SK-N-DZ (cell line): ENCODE measurements at places on chromosomes 6 and 20.

DNA sequence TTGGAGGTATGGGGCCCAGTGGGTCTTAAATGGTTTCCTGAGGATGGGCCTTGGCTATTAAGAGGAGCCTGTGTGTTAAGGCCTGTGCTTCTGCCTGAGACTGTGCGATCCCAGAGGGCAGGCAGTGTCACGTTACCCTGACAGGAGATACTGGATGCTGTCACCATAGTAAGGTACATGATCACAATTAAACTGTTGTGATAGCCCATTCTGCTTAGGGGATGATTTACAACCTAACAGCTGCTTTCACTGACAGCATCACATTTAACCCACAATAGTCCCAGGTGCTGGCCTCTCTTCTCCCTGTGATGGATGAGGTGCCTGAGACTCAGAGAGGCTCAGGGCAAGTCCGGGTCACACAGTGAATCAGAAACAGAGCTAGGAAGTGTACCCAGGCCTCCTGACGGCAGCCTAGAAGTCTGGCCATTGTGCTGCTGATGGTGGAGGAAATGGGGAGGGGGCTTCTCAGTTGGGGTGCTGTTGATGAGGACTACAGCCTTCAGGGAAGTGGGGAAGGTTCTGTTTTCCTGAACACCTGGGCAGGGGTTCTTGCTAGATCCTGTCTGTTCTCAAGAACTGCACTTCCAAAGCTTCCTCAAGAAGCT lies 97.3 kb downstream of the MDGA1 start:
- no peak for DNase-seq

DNA sequence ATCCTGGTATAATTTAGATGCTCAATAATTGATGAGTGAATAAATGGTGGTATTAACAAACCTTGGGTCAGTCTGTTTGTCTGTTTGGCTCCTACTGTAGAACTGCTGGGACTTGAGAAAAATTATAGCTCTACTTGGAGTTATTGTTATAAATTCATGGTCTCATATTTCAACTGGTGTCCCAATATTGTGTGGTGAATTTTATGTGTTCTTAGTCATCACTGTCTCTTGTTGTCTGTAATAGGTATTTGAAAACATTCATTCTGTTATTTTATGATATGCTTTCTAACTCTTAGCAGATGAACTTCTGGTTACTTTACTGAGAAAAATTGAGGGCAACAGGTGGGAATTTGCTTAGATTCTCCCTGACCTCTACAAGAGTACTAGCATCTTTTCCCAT lies 221.4 kb downstream of the CDKAL1 start:
- no peak for DNase-seq

DNA sequence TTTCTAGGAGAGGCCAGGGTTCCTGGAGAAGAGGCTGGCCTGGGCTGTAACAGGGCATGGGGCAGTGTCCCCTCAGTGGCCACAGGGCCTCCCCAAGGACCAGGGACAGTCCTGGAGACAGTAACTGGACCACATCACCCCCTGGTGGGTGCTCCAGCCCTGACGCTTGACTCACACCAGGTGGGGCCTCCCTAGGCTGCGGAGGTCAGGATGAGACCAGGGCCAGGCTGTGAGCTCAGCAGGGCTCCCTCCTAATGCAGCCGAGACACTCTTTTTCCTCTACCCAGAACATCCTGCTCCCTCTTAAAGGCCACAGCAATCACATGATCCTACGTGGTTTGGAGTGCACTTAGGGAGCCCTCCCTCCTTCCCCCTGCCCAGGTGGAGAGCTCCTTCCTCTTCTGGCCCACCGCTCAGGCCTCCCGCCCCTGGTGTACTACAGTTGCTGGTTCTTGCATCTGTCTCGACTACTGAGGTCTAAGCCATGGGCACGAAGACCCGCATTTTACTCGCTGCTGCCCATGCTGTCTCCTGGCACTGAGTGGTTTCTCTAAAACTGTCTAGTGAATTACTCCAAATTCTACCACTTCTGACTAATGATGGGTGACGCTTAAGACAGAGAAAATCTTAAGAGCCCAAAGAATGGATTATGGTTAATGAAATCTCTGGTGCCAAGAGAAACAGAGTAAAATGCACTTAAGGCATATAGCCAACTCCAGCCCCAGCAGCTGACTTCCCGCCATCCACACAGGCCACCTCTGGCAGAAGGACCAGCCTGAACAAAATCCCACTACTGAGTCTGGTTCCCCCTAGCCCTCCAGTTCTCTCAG lies 166.1 kb upstream of the CST7 start:
- peak; percentile 56 for DNase-seq

- no peak for DNase-seq
Observed at GRCh38 chr6:20191992-20192391, 20.3 kb downstream of the MBOAT1 start.

- DNase-seq: no peak
Observed at GRCh38 chr20:54047048-54047447, 23.3 kb downstream of the BCAS1 start.

DNA sequence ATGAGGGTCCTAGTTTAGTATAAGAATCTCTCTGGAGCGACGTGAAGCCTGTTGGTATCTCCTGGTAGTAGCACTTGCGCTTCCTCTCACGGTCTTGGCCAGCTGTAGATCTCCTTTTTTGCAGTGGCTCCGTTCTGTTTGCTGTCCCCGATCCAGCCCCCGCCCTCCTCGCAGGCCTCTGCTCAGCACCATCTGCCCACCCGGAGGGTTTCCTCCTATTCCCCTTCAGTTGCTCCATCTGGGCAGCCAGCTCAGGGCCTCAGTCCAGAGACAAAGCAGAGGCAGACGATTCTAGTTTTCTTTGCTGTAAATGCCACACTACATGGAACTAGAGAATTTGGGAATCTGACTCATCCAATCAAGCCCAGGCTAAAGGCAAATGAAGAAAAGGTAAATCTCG lies 126.6 kb downstream of the TIAM2 start:
- peak; percentile 13 for DNase-seq

- DNase-seq: peak; percentile 25
Observed at GRCh38 chr6:28922821-28923317, 916 bp downstream of the TRIM27 start.

GRCh38 chr20:42095221-42095620 lies 477.0 kb upstream of the CHD6 start:
- no peak for DNase-seq

DNA sequence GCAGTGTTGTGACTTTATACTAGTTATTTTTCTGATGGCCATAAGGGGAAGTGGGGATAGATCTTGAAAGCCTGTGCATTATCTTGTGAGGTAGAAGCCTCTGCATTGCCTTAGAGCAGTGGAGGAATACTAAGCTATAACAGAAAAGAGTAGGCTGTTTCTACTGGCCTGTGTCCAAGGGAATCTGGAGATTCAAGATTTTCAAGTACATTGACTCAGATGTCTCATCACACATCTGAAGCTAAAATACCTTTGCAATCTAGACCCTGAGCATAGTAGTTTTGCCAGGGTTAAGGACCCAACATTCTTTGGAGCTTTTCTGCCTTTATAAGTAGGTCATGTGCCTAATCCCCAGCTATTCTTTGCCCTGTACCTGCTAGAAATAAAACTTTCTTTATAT lies 272.3 kb downstream of the TENT5A start:
- no peak for DNase-seq

DNA sequence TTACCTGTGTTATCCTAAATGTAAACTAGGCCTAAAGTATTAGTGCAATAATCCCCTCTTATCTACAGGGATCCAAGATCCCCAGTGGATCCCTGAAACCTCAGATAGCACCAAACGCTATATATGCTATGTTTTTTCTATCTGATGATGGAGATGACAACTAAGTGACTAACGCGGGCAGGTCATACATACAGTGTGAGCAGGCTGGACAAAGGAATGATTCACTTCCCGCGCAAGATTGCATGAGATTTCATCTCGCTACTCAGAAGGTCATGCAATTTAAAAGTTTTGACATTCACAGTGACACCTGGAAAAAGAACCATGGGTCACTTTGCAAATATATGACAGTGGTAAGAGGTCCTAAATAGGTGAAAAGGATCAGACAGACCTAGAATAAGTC lies 875.9 kb downstream of the HACE1 start:
- DNase-seq: no peak

GRCh38 chr20:51326201-51326819 lies 216.2 kb downstream of the NFATC2 start:
- DNase-seq: peak; percentile 32

GRCh38 chr6:15504040-15504495 lies 158.8 kb downstream of the DTNBP1 start:
- no peak for DNase-seq

DNA sequence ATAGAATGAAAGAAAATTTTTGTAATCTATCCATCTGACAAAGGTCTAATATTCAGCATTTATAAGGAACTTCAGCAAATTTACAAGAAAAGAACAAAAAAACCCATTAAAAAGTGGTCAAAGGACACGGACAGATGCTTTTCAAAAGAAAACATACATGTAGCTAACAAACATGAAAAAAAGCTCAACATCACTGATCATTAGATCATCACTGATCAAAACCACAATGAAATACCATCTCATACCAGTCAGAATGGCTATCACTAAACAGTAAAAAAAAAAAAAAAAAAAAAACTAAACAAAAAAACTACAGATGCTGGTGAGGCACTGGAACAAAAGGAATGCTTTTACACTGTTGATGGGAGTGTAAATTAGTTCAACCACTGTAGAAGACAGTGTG lies 837.1 kb downstream of the EPHA7 start:
- no peak for DNase-seq

- no peak for DNase-seq
Observed at GRCh38 chr6:148807784-148808183, 61.0 kb downstream of the UST start.

GRCh38 chr20:45087814-45088213 lies 13.1 kb downstream of the KCNS1 start:
- DNase-seq: no peak

DNA sequence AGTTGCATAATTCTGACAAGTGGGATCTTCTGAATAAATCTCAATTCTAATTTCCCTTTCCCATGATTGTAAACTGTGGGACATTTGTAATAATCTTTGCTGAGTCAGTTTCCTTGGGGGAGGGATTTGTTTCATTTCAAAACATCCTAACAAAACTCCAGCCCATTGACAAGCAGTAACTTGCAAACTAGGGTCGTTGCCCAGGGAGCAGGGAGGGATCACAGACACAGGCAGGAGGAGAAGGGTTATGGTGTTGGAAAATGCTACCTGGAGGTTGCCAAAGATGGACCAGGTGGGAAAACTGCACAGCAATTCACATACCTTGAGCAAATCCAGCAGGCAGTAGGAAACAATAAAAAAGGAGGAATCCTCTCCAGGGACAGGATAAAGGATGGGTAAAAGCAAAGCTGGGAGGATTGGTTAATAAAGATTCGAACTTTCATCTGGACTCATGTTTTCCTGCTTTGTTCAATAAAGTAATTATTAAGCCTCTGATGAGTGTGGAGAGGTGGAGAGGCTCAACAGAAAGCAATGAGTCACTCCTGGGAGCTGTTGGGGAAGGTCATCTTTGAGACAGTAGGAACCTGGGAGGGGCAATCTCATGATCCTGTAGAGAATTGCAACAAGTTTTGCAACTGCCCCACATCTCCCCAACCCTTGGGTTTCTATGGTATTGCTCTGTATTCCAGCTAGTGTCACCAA lies 87.3 kb upstream of the AKIRIN2 start:
- DNase-seq: no peak

DNA sequence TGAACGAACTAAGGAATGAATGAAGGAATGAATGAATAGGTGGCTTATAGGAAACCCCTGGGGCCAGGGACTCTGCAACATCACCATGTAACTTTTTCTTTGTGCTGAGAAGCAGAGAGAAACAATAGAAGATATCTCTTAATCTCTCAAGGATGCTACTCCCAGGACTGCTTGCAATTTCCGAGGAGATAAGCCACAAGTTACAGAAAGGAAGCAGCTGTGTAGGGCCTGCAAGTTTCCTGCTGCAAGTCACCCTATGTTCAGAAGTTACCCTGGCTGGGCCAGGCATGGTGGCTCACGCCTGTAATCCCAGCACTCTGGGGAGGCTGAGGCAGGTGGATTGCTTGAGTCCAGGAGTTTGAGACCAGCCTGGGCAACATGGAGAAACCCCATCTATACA lies 7.3 kb upstream of the MAVS start:
- no peak for DNase-seq

DNA sequence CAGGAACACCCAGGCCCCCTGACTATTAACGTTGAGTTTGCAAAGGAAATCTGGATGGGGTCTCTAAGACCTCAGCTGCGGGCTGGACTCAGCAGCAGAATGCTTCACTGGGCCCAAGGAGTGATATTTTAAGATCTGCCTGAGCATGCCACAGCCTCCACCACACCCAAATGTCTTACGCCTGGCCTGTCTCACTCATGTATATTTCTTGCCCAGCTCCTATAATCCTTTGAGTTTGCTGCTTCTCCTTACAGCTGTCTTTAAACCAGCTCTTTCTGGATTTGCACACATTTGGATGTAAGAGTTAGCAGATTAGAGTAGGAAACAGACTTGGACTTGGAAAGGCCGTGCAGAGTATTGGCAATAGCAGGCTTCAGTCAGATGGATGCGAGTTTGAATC lies 16.4 kb downstream of the CASS4 start:
- no peak for DNase-seq

GRCh38 chr6:169190144-169190584 lies 63.5 kb downstream of the THBS2 start:
- DNase-seq: no peak

- DNase-seq: peak; percentile 87
Observed at GRCh38 chr6:52995913-52996645, 995 bp upstream of the GSTA4 start.

DNA sequence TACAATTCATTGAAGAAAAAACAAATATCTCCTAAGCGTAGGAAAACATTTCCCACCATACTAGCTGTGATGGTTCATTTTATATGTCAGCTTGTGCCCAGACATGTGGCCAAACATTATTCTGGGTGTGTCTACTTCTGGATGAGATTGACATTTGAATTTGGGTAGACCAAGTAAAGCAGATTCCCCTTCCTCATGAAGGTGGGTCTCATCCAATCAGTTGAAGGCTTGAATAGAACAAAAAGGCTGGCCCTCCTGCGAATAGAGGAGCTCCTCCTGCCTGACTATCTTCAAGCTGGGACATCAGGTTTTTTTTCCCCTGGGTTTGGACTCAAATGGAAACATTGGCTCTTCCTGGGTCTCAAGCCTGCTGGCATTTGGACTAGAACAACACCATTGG lies 113.6 kb downstream of the DHX35 start:
- DNase-seq: no peak

DNA sequence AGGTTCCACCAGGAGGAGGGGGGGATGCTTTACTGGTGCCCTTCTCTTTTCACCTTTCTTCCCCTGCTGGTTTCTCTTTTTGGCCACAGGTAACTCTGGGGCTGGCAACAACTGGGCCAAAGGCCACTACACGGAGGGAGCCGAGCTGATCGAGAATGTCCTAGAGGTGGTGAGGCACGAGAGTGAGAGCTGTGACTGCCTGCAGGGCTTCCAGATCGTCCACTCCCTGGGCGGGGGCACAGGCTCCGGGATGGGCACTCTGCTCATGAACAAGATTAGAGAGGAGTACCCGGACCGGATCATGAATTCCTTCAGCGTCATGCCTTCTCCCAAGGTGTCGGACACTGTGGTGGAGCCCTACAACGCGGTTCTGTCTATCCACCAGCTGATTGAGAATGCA lies 4.4 kb downstream of the TUBB1 start:
- no peak for DNase-seq

GRCh38 chr6:138517635-138518034 lies 18.3 kb upstream of the NHSL1 start:
- peak; percentile 12 for DNase-seq

GRCh38 chr6:79864001-79864400 lies 83.4 kb downstream of the ELOVL4 start:
- peak; percentile 10 for DNase-seq

- no peak for DNase-seq
Observed at GRCh38 chr6:110398778-110399177, 16.6 kb downstream of the DDO start.
